ENCODE measurements at places on chromosomes 2 and 18. TPM values are rescaled to one million over a fixed set of nuclear protein-coding genes. Genes with fewer than 3 reads are reported as not detected.

GRCh38 chr18:64678048-64678447, 529.2 kb upstream of the LINC00305 start:
- DNase-seq, result no peak

DNA sequence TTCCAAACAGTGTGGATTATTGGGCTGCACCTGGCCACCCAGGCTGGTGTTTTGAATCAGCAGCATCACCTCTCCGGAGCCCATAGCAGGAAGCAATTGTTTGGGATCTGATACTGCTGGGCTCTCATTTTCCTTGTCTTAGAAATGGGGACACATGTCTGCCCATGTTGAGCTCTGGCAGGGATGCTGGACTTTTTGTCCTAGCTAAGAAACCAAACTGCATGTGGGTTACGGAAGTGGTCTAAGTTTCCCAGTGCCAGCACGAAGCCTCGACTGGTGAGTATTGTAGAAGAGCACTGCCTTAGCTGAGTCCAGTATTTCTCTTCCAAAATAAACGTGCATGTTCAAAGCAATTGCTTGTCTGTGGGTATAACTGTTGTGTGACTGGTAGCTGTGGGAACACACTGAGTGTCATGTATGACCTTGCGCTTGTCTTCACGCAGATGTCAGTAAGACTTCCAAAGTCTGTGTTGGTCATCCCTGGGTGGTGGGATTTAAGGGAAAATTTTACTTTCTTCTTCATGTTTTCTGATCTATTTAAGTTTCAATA, 43.6 kb downstream of the SH3RF3 start:
- no peak for DNase-seq

DNA sequence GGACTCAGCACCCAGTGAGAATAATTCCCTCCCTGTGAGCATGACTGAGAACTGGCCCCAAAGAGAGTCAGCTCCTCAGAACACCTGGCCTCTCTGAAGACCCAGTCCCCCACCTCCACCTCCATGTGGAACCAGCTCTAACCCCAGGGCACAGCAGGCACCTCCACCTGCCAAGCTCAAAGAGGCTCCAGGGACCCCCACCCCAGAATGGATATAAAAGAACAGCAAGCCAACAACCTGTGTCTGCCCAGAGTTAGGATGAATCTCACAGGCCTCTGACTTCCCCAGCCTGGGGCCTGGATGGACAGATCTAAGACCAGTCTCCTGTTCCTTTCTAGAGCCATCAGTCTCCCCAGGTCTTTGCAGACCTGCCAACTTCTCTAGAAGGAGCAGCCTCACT, 498.5 kb downstream of the EIPR1 start:
- no peak for DNase-seq

DNA sequence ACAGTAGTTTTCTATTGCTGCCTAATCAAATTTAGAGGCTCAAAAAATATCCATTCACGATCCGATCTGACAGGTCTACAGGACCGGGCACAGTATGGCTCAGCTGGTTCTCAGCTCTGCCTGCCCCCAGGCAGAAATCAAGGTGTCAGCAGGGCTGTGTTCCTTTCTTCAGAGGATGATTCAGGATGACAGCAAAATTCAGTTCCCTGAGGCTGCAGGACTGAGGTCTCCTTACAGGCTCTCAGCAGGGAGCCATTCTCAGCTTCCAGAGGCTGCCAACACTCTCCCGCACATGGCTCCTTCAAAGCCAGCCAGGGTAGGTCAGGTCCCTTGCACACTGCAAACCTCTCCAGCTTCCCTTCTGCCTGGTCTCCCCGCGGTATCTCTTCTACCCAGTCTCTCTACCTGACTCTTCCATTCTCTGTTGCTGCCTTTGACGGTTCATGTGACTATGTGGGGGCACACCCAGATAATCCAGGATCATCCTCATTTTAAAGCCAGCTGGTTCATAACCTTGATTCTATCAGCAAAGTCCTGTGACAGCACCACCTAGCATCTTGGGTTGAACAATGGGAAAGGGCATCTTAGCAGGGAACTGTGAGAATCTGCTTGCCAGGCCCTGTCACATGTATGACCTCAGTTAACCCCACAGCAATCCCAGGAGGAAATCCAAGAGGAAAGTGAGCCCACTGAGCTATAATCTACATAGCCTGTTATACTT, 50.4 kb downstream of the UXS1 start:
- DNase-seq, result no peak

- no peak for DNase-seq
These were observed 13.6 kb downstream of the TCF23 start for GRCh38 chr2:27162151-27163121.

OSR1 gene
- total RNA-seq, result not detected
